Hematopoietic multipotent progenitor cell treated with erythropoietin and hydrocortisone succinate and interleukin-3 and kit ligand, for 17 days (in vitro differentiated cells): ENCODE measurements at places on chromosomes 16 and 17.

DNA sequence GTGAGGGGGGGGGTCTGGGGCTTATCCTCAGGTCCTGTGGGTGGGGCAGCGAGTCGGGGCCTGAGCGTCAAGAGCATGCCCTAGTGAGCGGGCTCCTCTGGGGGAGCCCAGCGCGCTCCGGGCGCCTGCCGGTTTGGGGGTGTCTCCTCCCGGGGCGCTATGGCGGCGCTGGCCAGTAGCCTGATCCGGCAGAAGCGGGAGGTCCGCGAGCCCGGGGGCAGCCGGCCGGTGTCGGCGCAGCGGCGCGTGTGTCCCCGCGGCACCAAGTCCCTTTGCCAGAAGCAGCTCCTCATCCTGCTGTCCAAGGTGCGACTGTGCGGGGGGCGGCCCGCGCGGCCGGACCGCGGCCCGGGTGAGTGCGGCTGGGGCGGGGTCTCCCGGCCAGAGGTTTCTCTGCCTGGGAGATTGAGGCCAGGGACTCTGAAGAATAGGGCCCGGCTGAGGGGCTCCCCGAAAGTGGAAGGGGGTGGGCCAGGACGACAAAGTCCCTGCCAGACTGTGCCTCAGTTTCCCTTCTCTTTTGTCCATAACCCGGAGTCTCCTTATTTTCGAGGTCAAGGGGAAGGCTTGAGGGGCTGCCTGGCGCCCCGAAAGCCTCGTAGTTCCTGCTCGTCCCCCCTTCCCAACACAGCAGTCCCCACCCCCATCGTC, at the start of gene FGF11:
Gene FGF11 (plus strand): TSS at position 51 of the 651 bp plus-strand sequence. CDS start 109 bp downstream, at position 160.
- no peak for DNase-seq

GRCh38 chr17:74526681-74527080, 4.6 kb downstream of the CD300LB start:
- no peak for DNase-seq

GRCh38 chr16:3780570-3780969, 63.2 kb upstream of the TRAP1 start:
- DNase-seq: peak; percentile 65

DNA sequence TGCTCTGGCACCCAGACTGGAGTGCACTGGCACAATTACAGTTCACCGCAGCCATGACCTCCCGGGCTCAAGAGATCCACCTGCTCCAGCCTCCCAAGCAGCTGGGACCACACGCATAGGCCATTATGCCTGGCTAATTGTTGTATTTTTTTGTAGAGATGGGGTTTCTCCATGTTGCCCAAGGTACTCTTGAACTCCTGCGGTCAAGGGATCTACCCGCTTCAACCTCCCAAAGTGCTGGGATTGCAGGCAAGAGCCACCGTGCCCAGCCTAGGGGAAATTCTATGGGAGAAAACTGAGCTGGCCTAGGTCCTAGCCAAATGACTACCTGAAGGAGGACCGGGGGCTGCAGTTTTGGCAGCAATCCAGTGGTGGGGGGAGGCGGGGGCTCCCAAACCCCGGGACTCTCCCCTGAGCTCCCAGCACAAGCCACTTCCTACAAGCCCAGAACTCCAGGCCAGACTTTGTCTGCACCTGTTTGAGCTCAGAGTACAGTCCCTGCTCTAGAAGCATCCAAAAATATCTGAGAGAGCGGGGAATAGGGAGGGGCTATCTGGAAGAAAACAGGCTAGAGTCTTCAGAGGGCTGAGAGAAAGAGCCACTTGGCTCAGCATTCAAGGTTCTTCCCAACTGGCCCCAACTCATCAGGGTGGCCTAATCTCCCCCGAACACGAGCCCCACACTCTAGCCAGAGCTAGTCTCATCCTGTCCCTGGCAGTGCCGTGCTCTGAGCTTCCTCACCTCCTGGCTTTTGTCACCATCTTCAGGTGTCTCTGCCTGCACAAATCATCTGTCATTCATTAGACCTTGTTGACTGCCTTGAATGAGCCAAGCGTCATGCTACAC, 9.1 kb downstream of the SRL start:
- no peak for DNase-seq

DNA sequence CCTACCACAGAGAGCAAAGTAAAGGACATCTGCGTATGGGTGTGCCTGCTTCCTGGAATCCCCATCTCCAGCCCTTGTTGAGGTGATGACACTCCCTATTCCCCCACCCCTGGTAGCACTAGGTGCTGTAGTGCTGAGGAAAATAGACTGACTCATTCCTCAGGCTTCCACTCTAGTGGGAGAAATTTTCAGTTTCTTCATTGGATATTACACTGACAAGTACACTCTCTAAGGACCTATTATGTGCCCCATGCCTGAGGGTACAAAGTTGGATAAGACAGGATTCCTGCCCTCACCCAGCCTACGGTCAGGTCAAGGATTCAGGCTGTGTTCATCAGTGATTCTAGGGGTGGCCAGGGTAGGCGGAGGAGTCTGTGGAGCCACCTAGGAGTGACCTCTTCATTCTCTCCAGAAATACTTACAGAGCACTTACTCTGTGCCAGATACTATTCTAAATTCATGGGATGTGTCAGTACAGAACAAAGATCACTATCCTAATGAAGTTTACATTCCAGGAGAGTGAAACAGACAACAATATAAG, 4.5 kb upstream of the ZC3H7A start:
- DNase-seq: no peak

DNA sequence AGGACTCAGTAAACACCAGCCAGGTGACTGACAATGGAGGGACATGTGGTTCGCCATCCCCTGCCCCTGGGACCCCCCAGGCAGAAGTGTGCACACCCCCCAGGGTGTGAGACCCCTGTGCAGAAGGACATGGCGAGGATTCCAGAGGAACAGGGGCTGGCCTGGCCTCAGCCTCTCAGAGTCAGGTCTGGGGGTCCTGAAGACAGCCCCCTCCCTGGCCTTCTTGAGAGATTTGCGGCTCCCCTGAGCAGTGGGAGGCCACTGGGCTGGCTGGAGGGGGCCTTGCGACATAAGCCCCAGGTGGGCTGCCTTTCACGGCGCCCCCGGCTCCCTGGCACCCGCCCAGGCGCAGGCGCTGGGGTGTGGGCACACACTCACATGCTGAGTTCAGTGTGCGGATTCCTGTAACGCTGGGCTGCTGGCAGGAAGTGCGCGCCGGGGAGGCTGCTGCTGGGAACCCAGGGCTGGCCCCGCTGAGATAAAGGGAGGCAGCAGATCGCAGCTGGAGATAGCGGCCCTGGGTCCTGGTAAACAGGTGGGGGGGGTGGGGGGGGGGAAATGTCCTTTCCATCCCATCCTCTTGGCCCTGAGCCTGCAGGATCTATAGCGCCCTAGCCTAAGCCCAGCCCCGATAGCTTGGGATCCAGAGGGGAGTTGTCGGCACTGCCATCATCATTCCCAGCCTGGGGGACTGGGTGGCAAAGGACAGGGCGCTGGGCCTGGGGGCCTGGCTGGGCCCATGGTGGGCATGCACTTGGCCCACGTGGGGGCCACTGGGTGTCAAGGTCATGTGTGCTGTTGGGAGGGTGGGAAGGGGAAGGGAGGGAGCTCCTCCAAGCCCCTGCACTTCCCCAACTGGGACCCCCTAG, 27.1 kb downstream of the TMEM235 start:
- peak; percentile 63 for DNase-seq

DNA sequence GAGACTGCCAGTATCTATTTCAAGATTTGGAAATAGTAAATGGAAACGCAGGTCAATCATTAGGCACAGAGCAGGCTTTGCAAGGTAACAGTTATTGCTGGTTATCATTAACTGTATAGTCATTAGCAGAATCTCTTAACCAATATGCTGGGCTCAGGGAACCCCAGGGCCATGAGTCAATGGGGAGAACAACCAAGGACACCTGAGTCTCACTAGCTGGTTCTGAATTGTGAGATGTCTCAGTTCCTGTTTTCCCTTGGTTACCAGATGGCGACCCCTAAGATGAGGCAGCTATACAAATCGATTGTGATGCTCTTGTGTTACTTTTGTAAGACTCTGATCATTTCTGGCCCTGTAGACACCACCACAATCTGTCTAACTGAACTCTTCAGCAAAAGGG, 385.3 kb downstream of the HAPSTR1 start:
- no peak for DNase-seq

- DNase-seq: no peak
These were observed 855 bp downstream of the TMEM204 start for GRCh38 chr16:1534021-1535020.

GRCh38 chr17:69018687-69019086, 42.0 kb downstream of the ABCA9 start:
- no peak for DNase-seq

DNA sequence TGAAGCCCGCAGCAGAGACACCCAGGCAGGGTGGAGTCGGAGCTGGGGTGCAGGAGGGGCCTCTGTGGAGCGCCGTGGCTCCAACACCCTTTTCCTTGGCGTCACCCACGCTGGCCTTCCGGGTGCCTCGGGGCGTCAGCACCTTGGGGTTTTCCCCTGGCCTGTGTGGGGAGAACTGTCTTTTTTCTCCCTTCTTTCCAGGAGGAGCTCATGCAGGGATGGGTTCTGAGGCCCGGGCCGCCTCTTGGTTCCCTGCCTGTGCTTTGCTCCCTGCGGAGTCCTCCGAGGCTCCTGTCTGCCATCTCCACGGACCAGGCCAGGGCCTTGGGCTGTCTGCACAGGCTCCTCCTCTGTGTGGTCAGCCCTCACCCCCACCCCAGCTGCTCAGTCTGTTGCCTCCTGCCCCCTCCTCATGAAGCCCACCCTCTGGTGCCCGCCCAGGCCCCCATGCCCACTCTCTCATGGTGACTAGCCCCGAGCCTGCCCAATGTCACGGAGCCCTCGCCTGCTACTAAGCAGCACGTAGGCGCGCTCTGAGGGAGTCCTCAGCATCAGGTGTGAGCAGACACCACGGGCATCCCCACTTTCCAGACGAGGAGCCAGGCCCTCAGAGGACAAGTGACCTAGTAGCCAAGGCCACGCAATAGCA, 5.0 kb downstream of the KATNB1 start:
- no peak for DNase-seq

DNA sequence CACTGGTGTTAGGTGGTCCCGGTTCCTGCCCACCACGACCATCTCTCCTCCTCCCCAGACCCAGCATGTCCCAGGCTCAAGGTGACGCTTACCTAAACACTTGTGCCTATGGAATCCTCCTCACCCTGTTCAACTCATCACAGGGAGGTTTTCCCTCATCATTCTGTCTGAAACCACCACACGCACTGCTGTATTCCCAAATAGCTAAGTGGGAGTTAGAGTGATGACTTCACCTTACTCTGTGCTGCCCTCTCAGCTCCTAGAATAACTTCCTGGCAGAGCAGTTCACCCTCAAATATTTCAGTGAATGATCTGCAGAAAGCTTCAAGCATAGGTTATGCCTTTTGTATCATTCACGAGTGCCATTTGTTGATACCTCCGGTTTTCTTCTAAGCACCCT, 216.5 kb downstream of the CPPED1 start:
- DNase-seq: no peak

DNA sequence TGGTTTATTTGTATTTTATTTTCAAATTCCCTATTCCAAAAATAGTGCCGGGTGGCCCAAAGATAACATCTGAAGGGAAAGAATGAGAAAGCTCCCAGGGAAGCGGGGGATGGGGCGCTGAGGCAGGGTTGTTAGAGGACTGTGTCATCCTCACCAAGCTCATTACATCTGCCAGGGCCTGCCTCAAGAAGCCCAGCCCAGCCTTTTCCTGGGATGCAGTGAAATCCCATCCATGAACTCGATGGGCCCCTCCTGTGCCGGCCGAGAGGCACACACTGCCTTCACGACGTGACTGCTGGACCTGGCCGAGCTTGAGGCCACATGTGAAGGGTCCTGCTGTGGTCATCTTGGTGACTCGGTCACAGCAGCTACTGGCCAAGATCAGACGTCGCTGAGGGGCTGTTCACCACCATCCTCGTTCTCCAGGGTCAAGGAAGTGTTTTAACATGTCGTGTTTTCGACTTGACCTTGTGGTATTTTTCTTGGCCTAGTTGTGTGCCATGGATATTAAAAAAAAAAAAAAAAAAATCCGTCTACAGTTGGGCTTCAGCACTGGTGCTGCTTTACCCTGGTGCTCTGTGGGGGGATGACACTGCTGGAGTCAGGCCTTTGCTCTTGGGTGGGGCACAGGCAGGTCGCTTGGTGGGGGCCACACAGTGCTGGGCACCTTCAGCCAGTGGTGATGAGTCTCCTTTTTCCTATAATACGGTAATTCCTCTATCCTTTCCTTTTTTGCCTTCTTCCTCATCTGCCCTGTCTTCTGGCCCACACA, 4.9 kb downstream of the TIMM22 start:
- DNase-seq: no peak

DNA sequence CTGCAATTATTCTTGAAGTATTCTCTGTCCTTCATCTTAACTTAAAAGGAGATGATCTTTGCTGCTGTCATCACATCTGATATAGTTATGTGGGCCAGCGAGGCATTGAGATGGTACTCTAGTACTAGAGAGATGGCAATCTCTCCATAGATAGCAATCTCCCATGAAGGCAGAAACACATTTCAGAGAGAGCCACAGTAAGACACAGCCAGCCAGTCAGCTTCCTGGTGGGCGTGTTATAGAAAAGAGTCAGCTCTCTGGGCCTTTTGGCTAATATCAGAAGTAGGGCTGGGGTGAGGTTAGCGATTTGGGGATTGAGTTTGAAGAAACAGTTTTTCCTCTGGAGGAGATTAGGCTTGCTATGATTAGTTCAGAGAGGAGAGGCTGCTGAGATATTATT, 22.6 kb upstream of the EFCAB13 start:
- DNase-seq: no peak

DNA sequence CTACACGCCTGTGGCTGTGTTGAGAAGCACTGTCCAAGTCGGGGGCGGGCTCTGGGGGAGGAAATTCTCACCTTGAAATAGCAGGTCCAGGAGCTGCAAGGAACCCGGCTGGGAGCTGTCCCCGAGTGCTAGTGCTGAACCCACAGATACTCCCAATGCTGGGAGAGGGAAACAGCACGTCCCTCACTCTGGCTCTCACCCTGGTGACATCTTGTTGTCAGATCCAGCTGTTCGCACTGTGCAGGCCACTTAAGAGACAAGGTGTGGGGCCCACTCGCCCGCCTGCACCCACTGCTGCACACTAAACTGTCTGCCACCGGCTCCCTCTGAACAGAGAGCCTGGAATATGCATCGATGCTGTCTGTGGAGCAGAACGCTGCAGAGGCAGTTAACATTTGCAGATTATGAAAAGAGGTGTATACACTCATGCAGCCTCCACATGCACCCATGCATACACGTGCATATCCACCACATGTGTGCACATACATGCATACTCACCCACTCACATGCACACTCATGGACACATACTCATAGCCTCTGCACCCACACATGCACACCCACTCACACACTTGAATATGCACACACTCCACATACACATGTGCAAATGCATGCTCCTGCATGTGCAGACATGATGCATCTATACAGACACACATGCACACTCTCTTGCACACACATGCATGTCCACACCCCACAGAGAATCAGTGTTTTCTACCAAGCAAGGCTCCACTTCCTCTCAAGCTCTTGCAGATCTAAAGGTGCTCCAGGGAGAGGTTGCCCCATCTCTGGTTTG, 42.0 kb downstream of the MGAT5B start:
- no peak for DNase-seq

DNA sequence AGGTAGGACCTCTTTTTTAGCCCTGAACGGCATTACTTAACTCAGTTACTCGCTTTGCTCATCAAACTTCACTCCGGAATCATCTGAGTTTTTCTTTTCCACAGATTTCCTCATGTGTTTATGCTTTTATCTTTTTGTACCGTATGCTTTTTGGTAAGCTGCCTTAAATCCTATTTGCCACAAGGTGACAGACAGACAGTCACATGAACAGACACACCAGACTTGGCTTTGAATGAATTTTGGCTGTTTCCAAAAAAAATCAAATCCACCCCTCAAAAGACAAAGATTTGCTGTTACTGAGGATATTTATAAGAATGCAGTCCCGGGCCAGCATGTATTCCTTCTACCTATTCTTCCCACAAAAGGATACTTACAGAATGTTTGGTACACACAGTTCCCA, 10.9 kb downstream of the GAS7 start:
- DNase-seq: no peak
